ENCODE measurements at places on chromosomes 7 and 10.
A peak's percentile ranks its signal among the peaks of the same experiment; 100 is the strongest.

DNA sequence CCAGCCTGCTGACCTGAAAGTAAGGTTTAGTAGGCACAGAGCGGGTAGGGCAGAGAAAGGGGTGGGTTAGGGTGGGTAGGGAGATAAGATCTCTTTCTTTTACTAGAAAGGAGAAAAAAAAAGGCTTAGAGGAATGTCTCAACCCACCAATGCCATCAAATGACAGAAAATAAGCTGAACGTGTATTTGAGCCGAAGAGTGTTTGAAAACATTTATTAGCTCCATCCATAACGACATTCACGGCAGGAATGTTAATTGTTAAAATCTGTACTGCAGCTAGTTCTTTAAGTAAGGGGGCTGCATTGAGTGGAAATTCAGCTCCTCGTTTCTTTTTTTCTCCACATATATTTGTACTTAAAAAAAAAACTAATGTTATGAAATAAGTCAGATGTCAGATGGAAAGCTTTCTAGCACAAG, 63.7 kb upstream of the ARID5B start:
- DNase-seq: no peak

DNA sequence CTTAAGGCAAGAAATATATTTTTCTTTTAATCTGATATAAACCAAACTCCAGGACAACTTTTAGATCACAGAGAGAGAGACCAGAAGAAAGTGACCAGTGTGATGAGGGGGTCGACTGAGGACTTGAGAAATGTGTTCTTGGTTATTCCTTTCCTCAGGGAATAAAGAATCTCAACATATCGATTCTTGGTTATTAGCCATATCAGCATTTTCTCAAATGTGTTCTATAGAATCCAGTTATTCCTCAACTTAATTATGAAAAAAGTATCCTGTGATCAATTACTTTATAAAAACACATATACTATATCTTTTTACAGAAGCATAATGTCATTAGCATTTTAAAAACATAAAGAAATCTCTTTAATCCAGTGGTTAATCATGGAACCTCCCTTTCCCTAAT, 222.1 kb upstream of the FAM3C start:
- no peak for DNase-seq

- DNase-seq: no peak
Measured at GRCh38 chr10:26717476-26717875, 20.0 kb downstream of the PDSS1 start.

DNA sequence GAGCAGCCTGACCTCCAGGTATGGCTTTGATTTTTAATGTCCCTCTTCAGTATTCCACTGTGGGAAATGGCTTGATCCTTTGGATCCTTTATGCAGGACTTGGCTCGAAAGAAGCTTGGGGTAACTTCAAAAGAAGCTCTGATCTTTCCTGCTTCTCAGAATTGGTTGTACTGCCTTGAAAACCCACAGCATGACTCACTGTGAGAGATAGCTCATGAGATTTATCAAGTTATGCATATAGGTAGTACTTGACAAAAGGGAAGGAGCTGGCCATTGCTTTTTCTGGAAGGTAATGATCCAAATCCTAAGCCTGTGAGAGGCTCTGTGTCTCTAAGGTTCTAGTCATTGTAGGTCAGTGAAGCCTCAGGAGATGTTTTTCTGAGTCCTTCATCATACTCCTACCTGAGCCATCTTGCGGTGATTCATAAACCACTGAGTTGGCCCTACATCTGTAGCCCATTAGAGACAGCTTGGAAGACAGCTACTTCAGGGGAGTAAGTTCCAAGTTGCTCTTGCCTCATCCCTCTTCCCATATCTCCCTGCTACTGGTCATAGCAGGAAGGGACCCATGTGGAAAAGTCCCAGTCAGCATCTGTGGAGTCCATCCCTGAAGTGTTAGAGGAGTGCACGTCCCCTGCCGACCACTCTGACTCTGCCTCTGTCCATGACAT, 36.7 kb upstream of the NFKB2 start:
- no peak for DNase-seq

DNA sequence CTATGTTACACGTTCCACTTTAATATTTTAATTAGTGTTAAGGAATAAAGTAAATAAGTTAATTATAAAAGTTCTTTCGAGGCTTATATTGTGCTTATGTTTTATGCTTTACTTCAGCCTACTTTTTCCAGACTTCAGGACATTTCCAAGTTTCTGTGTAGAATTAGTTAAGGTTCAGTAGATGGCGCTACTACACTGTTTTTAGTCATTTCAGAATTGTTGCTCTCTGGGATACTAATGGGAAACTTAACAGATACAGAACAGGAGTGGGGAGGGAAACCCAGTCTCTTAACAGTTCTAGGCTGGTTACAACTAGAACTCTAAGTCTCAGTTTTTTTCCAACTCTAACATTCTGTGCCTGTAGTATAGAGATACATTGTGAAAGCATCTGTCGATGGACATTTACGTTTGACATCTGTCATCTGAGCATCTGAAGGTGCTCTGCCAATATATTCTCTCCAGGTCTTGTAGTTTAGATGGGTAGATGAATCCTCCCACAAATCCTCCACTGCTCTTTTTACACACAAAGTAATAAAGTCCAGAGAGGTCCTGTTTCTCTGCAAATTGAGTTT, 56.8 kb upstream of the FAM171A1 start:
- peak; percentile 21 for DNase-seq

DNA sequence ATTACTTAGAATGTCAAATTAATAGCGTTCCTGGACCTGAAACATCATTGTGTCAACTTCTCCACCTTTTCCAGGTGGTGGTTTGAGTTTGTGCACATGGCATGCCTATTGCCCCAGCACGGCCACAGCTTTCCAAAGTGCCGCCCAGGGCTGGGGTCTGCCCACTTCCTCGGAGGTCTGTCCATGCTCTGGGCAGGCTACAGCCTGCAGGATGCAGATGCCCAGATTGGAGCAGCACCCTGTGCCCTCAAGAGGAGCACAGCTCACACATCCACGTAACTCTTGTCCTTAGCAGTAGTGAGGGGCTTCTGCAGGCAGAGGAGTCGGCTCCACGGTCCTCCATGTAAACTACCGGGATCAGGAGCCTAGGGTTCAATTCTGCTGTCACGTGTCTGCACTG, 238.6 kb downstream of the EBF3 start:
- DNase-seq: no peak

DNA sequence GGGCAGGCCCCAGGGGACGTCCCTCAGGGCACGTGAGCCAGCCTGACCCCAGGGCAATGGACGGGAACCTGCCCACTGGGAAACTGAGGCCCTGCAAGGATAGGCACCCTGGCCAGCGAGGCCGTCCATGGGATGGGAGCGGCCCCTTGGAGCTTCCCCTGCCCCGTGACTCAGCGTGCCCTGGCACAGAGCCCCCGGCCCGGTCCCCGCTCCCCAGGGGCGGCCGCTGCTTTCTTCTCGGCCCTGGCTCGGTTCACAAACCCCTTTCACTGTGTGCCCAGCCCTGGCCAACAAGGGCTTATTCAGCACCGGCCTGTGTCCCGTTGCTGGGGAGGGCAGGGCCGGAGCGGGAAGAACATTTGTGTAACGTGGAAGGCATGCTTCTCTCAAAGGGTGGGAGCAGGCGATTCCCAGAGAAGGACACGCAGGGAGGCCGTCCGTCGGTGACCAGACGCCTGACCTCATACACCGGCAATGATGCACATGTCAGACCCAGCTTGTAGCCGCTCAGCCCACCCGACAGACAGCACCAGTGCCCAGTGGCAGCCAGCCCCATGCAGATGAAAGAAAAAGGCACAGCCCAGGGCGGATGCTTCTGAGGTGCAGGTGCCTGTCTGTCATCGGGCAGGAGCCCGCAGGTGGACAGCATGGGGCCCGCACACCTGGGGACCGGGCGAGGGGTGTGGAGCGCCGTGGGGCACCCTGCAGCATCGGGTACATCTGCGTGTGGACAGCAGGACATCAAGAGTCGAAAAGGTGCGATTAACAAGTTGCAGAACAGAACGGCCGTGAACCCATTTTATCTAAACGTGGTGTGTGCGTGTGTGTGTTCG, 94.5 kb downstream of the PDGFA start:
- DNase-seq: no peak

DNA sequence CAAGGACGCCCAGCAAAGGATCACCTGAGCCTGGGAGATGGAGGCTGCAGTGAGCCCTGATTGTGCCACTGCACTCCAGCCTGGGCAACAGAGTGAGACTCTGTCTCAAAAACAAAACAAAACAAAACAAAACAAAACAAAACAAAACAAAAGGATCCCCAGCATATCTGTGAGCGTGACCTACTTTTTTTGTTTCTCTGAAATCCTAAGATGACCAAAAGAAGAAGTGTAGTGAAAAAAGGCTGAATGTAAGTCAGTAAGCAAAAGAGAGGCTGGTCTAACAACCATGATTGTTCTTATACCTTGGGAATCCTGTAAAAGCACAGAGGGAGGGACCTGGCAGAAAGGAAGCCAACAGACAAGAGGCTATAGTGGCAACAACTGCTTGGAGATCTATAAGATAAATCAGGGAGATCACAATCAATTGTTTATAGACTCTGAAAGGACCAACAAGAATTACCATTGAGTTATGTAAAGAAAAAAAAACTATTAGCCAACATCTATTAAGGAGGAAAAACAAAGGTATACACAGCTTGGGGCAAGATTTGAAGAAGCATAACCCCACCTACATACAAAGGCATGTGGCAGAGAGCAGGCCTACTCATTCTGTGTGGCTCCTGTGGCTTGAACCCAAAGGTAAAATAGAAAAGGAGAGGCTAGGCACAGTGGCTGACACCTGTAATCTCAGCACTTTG, 255.2 kb upstream of the KLF14 start:
- DNase-seq: no peak

- DNase-seq: no peak
Measured at GRCh38 chr10:62306663-62307062, 38.0 kb upstream of the RTKN2 start.

- no peak for DNase-seq
Measured at GRCh38 chr7:30865821-30866220, 45.8 kb upstream of the AQP1 start.

DNA sequence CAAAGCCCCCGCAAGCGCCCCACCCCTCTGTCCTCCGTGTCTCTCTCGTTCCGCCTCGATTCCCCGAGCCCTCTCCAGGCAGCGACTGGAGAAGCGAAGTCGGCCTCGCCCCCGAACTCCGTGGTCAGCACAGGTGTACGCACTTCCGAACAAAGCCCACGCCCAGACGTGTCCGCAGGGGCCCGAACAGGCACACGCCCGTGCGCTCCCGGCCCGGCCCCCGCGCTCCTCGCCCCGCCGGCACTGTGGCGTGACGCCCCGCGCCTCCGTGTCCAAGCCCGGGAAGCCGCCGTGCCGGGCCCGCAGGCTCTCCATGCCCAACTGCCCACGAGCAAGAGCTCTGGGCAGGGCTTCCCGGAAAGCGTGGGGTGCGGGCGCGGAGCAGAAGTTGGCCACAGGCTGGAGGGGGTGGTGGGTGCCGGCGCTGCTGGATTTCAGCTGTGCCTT, 662 bp downstream of the NRCAM start:
- DNase-seq: no peak
